G401 (cell line): ENCODE measurements at places on chromosomes 16 and 17. TPM values are rescaled to one million over a fixed set of nuclear protein-coding genes. Genes with fewer than 3 reads are reported as not detected.

DNA sequence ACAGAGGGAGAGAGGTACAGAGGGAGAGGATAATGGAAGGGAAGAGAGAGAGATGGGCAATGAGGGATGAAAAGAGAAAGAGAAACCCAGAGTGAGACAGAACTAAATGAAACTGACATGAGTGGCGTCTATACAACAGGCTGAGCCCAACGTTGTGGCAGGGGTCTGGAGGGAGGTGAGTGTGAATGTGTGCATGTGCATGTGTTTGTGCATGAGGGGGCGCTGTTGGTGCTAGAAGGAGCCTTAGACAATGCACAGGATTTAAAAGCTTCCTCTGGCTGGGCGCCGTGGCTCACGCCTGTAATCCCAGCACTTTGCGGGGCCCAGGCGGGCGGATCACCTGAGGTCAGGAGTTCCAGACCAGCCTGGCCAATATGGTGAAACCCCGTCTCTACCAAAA lies 454.8 kb upstream of the CDH11 start:
- DNase-seq, result no peak

DNA sequence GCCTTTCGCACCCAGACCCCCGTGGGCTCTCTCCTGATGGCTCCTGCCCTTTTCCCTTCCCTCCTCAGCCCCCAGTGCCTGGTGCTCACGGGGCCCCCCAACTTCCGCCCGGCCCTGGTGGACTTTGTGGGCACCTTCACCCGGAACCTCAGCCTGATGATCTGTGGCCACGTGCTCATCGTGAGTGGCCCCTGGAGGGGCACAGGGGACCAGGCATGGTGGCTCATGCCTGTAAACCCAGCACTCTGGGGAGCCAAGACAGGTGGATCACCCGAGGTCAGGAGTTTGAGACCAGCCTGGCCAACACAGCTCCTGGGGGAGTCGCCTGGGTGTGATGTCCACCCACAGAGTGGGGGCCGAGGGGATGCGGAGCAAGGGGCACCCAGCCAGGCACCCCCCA lies 21.3 kb downstream of the SLC12A3 start:
- no peak for DNase-seq

GRCh38 chr16:15811481-15812400 lies 45.1 kb downstream of the MYH11 start:
- no peak for DNase-seq

DNA sequence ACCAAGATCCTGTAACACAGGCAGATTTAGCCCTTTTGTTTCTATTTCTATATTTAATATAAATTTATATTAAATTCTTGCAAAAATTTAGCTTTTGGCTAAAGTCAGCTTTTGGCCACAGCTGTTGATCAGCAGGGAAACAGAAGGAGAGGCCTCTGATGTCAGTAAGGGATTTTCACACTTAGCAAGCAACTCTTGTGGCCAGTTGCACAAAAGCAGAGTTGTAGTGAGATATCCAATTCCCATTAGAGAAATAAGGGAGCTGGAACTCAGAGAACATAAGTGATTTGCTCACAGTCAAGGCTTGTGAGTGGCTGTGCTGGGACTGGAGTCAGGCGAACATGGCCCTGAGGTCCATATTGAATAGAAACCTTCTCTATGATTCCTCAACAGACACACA lies 16.7 kb upstream of the HEATR6 start:
- DNase-seq, result no peak

DNA sequence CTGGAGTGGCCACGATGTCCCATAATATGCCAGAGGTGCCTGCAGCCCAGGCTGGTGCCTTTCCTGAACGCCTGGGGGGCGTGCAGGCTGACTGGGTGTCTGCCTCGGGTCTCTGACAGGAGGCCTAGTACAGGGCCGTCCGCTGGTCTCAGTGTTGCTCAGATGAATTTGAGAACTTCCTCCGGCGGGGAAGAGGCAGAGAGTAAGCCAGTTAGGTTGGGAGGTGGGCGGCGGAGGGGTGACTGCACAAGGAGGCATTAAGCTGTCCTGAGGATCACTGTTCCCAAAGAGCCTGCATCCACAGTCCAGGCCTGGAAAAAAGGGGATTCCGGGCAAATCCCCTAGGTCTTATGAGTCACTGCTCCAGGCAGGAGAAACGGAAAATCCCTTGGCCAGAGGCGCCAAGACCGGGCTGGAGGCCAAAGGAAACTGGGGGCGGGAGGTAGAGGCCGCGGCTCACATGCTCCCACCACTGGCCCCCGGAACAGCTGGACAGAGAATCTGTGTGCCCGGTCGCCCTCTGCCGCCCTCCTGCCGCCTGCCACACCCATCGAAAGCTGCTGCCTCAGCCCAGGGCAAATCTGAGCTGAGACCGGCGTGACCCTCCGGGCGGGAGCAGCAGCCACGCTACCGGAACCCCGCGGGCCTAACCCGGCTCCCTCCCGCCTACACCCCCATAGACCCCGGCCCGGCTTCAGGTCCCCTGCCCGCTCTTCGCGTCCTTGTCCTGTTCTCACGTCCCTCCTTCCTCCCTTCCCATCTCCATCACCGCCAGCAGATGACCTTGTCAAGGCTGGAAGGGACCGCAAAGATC lies 1.2 kb downstream of the TRIM47 start:
- peak; percentile 58 for DNase-seq

GRCh38 chr17:77429969-77430752 lies 289.4 kb downstream of the SEC14L1 start:
- peak; percentile 85 for DNase-seq

DNA sequence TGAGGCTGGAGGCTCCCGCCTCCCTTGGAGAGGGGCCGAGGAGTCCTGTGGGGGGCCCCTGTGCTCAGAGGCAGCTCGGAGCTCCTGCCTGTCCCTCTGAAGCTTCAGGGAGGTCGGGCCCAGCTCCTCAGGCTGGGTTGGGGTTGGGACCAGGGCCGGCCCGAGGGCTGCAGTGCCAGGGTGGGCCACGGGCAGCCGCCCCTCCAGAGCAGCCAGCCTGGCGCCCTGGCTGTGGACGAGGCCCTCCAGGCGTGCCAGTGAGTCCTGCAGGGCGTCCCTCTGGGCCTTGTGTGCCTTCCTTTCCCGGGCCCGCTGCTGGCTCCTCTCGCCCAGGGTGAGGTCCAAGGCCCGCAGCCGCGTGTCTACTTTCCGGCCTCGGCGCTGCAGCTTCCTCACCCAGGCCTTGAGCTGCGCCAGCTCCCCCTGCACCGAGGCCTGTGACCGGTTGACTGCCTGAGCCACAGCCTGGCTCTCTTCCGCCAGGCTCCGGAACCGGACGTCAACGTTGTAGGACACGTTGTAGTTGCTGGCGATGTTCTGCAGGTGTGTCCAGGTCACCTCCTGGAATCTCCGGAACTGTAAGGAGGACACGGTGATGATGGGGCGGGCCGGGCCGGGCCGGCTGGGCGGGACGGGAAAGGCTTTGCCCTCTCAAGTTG lies 1.2 kb downstream of the PTX4 start:
- DNase-seq, result no peak

- DNase-seq, result no peak
Observed at GRCh38 chr17:45355087-45355486, 38.3 kb upstream of the MAP3K14 start.

- DNase-seq, result no peak
Observed at GRCh38 chr17:44144966-44145739, 3.4 kb downstream of the HROB start.

DNA sequence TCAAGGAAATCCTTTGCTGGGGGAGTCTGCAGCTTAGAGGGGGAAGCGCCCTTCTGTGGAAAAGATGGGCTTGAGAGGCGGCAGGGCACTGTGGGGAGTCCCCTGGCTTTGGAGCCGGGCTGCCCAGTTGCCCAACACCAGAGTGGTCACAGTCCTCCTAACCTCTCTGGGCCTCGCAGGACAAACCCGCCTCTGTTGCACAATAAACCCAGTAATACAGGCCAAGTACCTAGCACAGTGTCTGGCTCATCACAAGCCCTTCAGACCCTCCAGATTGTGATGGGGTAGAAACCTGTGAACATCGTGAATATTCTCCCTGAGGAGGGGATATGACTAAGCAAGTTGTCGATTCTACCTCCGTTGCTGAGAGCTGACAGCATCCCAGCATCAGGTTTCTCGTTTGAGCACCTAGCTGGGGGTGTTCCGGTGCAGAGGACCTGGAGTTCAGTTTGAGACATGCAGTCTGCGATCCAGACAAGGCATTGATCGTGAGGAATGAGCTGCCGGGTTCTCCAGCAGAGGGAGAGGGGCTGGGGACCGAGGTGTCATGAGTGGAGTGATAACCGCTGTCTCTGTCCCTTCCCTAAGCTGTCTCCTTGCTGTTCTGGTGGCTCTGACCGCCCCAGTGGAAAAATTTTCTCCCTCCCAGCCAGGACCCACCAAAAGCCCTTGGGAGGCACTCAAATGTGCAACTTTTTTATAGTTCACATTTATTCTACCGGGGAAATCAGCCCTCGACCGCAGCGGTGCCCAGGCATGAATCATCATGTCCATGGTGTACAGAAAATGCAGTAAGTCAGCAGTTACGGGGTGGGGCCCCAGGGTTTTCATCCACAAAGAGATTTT lies 161.9 kb downstream of the WSCD1 start:
- no peak for DNase-seq

DNA sequence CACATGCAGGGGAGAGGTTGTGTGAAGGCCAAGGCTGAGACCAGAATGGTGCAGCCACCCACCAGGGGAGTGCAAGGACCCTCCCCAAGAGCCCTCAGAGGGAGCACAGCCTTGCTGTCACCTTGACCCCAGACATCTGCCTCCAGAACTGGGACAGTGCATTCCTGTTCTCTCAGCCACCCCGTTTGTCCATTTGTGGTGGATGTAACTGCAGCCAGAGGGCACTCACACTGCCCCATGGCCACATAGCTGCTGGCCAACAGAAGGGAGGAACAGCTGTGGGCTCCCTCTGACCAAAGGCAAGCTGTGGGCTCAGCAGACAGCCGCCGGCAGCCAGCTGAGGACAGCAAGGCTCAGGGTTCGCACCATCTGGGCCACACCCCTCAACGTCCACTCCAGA lies 49.8 kb upstream of the KLHDC4 start:
- peak; percentile 50 for DNase-seq

DNA sequence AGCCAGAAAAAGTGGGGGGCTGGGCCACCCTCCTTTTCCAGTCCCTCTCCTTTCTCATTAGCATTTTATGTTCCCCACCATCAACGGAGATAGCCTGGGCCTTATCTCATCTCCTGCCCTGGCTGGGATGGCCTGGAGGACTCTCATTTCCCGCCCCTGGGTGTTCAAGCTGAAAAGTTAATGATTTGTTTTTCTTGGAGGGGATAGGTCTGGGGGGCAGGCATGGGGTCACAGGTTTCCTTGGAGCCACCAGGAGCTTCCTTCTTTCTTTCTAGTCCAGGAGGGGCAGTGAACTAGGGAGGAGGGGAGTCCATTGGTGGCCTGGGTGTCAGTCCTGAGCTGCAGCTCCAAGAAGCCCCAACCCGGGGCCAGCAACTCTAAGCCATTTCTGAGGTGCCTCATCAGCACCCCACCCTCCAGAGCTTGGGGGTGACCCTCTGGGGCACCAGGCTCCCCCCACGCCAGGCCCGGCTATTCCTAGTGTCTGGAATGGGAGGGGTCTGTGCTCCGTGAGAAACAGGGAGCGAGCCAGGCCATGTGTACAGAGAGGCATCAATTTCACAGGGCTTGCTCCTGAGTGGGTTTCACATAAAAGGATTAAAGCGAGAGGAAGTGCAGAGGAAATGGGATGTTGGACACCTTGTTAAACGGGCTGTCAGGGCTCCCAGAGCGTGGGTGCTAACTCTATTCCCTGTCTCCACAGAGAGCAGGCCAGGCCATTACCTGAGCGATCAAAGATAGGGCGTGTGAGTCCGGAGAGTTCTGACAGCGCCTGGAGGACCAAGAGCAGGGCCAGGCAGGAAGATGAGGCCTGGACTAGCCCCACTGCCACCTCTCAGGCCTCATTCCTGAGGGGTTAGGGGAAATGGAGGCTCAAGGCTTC lies 90.6 kb upstream of the LHX1 start:
- DNase-seq, result no peak

- no peak for DNase-seq
Observed at GRCh38 chr16:19748389-19749168, 30.5 kb downstream of the IQCK start.

- DNase-seq, result no peak
Observed at GRCh38 chr17:57994436-57994835, 6.4 kb upstream of the VEZF1 start.

DNA sequence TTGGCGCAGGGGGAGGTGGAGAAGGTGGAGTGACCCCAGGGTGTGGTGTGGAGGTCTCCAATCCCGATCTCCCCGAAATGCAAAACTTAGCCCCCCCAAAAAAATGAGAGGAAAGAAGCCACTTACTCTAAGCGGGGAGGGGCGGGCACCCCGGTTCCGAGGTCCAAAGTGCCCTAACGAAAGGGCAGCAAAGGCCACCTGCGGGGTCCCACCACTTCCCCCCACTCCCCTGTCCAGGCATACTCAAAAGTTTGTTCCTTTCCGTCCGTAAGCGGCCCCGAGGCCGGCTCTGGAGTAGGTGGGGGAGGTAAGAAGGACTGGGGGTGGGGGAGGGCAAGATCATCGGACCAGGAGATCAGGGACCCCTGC lies 1.1 kb downstream of the TOX3 start:
- no peak for DNase-seq

GRCh38 chr16:56424404-56424764 lies 961 bp downstream of the AMFR start:
- peak; percentile 21 for DNase-seq

GRCh38 chr16:54447576-54448440 lies 161.2 kb upstream of the IRX3 start:
- DNase-seq, result no peak

CETP gene
- total RNA-seq, result not detected in 2 replicates

EME1 gene
- 6.6 and 21.6 TPM in 2 replicates for total RNA-seq
